ENCODE measurements at places on chromosomes 5 and 9.

DNA sequence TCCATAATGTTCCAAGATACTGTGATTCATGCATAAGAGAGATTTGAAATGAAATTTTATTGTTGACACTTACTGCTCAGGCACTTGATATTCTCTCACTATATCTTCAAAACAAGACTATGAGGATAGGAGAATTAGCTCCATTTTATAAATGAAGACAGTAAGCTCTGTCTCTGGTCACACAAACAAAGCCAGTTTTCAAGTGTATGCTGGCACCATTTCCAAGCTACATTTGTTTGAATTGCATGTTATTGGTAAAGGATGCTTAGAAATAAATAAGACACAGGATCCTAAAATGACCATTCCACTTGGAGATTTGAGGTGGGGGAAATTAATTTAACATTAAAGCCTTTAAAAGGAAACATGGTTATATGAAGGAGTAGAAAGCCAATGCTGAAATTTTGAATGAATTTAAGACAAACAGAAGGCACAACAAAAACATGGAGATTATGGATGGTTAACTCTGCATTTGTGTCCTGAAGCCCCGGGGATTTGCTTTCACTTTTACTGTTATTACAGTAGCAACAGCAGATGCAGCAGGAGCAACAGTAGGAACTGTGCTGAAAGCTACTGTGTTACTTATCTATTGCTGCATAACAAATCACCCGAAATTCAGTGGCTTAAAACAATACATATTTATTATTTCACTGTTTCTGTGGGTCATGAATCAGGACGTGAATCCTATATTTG is 79.7 kb upstream of the ASTN2 start:
- no peak for DNase-seq

GRCh38 chr9:98603821-98604383 is 104.8 kb downstream of the GABBR2 start:
- DNase-seq, result peak; percentile 43

DNA sequence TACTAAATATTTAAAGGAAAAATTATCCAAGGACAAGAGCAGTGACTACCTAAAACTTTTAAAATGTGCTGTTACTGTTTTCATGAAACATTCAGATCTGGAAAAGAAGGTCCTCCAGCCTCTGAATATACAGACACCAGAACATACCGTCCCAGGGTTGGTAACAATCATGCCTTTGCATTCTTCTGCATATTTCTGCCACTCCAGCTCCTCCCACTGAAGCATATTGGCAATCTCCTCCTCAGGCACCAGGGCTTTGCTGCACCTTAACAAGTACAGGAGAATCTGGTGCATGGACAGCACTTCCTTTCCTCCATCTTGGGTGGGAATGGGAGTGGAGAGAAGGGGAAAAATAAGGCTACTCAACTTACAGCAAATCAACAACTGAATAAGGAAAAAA is 60.0 kb downstream of the DROSHA start:
- peak; percentile 21 for DNase-seq

DNA sequence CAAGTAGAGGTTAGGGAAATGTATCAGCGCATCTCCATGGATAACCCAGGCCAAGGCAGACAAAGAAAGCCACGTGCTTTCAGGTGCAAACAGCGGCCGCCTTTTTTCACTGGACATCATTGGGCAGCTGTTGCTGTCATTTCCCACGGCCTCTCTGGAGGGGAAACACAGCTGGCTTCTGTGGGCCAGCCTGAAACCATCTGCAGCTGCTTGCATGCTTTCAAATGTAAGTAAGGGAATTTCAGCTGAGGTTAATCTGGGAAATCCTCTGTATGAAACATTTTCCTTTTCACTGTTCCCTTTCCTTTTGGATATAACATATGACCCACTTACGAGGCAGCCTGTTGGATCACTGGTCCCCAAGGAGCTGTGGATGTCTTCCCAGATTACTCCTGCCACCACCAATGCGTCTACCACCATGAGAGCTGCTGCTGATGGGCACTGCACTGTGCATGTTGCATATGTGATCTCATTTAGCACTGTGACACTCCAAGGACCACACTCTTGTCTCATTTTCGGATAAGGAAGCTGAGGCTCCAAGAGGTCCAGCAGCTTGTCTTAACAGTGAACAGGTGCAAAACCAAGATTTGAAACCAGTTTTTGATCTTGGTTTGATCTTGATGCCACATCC is 106.3 kb downstream of the C9orf152 start:
- peak; percentile 45 for DNase-seq

DNA sequence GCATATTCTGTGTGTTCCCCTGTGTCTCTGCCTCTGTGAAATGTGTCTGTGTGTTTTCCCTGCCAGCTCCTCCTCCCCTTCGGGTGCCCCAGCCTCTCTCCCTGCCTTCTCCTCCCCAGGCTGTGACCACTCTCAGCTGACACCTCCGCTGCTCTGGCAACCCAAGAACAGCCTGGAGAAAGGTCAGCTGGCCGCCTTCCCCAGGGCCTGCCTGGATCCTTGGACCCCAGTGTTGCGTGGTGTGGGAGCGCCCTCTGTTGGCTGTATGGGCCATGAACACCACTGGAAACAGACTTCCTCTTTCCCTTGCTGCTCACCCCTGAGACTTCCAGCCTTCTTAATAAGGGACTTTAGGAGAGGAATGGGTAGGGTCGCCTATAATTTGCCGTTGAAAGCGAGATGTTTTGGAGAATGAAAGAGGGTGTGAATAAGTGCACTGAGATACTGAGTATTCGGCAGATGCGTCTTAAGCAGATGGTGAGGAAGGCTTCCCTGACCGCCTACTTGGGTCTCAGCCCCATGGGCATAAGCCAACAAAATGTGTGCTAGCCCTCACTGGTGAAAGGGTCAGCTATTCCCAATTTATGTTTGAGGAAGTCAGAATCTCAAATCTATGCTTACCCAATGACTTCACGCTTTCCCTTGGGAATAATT is 114.9 kb upstream of the TRIM32 start:
- peak; percentile 83 for DNase-seq

DNA sequence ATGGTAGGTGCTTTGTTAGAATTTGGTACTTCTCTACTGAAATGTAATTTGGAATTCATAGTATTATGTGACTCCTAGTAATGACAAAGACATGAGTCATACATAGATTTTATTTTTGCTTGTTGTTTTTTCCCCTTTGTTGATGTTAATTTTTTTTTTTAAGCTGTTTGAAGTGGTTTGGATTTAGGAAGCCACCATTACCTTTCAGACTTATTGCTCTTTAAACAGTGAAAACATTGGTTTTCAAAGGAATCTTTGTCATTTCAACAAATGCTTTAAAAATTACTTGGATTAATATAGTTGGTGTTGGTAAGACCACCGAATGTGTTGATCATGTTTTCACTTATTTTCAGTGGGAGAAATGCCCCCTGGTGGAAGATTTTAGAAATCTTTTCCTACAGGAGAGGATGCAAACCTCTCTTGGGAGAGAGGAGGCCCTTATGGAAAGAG is 170.1 kb upstream of the PITX1 start:
- DNase-seq, result no peak

- no peak for DNase-seq
Observed at GRCh38 chr9:126459126-126459525, 132.5 kb downstream of the MVB12B start.

DNA sequence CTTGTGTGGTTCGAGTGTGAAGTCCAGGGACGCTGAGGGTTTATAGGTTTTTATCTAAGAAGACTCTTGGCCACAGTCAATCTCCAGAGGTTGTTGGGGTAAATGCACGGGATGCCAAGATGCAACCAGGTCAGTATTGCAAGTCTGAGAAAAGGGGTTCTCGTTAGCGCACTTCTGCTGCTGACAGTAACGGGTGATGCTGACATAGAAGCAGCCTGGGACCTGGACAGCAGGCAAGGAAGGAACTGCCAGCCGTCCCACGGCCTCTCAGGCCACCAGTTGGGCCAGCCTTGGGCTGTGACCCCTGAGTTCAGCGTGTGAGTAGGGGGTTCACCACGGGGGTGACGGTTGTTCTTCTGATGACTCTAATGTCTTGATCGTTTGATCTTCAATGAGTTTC is 39.0 kb downstream of the TENT4A start:
- no peak for DNase-seq

DNA sequence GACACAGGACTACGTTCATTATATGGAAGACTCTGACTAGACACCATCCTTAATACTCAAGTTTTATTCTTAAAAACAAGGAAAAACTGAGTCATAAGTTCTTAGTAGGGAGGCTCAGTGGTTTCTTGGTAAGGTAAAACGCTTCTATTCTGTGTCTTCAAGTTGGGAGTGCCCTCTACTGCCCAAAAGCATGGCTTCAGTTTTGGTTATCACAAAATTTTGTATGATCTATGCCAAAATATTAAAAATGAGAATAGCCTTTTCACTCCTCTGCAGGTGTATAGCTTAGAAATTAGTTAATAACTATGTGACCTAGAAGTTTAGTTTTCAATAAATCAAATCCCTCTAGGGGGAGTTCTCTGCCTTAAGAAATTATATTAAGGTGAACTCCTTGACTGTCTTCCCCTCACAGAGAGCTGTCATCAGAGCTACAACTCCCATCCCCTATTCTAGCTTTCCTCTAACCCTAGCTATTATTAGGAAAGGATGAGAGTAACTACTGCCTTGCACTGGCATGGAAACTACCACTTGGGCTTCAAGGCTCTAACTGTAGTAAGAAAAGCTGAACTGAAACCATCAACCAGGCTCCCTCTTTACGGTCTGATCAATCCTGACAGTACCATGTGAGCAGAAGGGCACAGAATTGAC is 189.7 kb downstream of the GNAQ start:
- DNase-seq, result peak; percentile 46

- no peak for DNase-seq
Observed at GRCh38 chr5:110809006-110809405, 70.2 kb downstream of the SLC25A46 start.

GRCh38 chr9:88754452-88754851 is 219.5 kb downstream of the NXNL2 start:
- no peak for DNase-seq

- no peak for DNase-seq
Observed at GRCh38 chr5:1545805-1546355, 22.1 kb upstream of the LPCAT1 start.

DNA sequence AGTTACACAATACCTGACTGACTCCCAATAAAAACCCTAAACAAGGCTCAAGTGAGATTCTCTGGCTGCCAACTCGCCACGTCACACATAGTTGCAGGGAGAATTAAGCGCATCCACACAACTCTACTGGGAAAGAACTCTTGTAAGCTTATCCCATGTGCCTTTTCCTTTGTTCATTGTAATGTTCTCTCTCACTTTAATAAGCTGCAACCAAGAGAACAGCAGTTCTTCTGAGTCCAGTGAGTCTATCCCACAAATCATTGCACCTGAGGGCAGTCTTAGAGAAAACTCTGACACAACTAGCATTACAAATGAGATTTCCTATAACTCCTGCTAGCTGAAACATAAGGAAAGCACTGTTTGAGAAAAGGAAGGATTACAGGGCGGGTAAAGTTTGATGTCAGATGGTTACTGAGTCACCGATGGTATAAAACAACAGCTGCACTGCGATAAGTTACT is 27.4 kb downstream of the CENPK start:
- peak; percentile 2 for DNase-seq

- DNase-seq, result peak; percentile 44
Observed at GRCh38 chr9:110832926-110833325, 164.3 kb downstream of the MUSK start.

- DNase-seq, result peak; percentile 34
Observed at GRCh38 chr5:57325678-57326397, 152.0 kb downstream of the GPBP1 start.

DNA sequence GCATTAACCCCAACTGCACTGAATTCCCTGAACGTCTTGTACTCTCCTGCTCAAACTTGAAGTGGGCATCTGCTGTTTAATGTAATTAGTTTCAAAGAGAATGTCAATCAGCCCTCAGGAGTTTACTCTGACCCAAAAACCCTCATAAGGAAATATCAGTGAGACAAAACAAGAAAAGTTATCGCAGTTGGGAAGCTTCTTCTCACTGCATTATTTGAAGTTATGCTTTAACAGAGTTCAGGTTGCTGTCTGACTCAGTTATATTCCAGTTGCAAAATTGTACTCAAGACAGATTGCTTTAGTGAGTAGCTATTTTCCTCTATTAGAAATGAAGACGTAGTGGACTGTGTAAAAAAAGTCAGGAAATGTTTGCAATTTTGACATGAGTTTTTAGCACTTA is 52.1 kb downstream of the PPIC start:
- no peak for DNase-seq

- no peak for DNase-seq
Observed at GRCh38 chr5:175001876-175002645, 277.7 kb downstream of the MSX2 start.

DNA sequence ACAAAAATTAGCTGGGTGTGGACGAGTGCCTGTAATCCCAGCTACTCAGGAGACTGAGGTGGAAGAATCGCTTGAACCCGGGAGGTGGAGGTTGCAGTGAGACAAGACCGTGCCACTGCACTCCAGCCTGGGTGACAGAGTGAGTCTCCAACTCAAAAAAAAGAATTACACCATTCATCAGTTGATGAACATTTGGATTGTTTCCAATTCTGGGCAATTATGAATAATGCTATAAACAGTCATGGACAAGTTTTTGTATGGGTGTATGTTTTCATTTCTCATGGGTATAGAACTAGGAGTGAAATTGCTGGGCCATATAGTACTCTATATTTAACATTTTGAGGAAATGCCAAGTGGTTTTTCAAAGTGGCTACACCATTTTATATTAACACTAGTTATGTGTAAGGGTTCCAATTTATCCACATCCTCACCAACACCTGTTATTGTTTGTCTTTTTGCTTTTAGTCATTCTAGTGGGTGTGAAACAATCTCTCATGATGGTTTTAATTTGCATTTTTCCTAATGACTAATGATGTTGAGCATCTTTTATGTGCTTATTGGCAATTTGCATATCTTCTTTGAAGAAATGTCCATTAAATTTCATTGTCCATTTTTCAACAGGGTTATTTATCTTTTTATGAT is 9.0 kb upstream of the CCDC125 start:
- DNase-seq, result no peak

DNA sequence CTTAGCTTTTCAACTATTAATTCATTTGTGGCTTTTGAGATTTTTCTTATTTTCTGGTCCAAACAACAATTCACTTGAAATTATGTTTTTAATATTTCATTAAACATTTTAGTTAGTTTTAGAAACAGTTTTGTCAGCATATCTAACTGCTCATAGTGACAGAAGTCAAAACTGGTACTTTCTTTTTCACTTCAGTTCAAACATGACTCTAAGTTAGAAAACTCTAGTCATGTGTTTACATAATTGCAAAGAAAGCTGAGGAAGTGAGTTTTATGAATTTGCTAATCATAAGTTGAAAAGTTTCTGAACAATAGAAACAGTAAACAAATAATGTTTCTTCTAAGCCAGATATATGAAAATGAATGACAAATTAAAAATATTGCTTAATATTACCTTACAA is 1931.0 kb downstream of the EFNA5 start:
- DNase-seq, result no peak

DNA sequence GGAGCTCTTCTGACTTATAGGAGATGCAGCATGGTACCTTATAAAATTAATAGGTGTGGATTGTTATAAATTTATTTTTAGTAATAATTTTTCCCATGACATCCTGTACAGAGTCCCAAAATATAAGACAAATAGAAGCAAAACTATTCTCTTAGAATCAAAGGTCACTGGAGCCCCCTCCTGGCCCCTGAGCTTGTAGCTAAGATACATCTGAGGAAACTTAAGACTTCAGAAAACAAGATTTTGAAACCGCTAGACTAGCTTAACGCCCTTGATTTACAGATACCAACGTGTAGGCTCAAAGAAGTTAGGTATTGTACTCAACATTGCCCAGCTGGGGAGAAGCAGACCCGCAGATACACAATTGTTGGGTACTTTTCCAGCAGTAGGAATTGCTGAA is 45.7 kb upstream of the KCNN2 start:
- DNase-seq, result no peak
